ENCODE measurements at places on chromosomes 13 and 19.

GRCh38 chr19:40633207-40633606 lies 32.0 kb downstream of the LTBP4 start:
- no peak for DNase-seq

GRCh38 chr19:35727053-35727955 lies 9.5 kb downstream of the KMT2B start:
- no peak for DNase-seq

DNA sequence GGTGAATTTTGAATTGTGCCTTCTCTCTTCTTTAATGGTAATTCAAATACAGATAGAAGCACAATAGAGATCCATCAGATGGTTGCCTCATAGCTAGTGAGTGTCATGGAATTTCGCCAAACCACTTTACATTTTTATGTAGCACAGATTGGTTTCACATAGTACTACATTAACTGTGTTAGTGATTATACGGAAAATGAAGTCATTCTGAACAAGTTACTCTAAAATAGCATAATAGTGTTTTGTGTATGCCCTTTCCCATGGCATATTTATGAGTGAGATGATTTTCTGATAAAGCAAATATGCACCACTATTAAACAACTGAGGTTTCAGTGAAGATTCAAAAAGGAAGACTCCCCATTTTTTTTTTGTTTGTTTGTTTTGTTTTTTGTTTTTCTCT lies 1623.5 kb downstream of the PCDH9 start:
- DNase-seq = no peak

GRCh38 chr13:91228108-91228507 lies 119.4 kb upstream of the MIR17HG start:
- DNase-seq = no peak

DNA sequence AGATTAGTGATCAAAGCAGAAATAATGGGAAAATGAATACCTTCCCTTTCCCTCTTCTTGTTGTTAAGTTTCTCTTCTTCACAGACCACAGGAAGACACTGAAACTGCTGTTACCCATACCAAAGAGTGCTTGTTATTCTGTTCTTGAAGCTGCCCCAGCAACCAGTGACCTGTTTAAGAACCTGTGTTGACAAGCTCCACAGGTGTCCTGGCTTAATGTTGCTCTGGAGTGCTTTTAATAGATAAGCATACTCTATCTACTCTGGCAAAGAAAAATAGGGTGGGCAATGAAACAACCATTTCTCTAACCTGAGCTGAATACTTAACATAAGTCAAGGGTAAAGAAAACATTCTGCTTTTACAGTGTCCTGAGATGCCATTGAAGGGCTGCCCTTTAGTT lies 506.7 kb upstream of the GPC6 start:
- DNase-seq = no peak

DNA sequence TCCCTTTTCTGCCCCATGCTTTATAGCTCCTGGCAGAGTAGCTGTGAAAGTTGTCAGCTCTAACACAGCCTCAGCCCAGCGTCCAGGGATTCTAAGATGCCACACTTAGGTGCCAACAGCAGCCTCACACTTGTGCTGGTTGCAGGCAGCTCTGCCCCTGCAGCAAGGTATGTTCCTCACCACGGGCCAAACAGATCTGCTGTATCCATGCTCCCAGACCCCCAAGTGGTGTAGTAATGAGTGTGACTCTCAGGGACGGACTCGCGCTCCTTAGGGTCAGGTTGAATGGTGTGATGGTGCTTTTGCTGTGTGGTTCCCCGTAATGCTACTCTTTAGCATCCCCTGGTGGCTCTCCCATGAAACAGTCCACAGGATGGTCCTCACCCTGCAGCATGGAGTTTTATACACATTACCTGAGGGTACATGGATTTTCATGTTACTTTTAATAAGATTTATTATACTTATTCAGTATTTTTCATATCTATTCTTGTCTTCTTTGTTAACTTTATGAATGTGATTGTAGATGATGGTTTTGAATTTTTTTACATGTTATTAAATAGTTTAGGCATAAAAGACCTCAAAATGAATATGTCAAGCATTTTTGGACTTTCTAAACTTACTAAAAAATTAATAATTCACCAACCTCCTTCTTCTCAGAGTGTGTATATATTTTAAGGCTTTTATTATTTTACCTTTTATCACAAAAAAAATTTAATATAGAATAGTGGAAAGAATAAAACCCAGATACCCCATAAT lies 232.5 kb downstream of the SLC7A1 start:
- peak; percentile 17 for DNase-seq
